ENCODE measurements at places on chromosomes 5 and 9.

GRCh38 chr5:17694914-17695313 lies 60.7 kb downstream of the TAF11L14 start:
- DNase-seq: no peak

DNA sequence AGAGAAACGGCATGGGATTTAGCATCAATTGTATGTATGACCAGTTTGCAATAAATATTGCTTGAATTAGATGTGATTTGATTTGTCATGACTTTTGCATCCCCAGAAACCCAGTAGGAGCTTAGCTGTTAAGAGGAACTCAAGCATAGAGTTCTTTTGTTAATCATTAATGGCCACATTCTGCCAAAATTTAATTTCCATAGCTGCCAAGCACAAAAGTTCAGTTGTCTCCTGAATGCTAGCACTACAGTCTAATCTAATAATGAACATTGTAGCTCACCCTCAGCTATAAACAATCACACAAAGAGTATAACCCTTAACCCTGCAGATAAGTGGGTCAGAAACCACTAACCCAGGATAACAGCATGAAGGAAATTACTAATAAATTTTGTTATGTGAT lies 169.8 kb upstream of the GRAMD2B start:
- no peak for DNase-seq

- no peak for DNase-seq
These were observed 69.9 kb downstream of the TLE1 start for GRCh38 chr9:81619353-81620001.

- DNase-seq: no peak
These were observed 396.3 kb downstream of the YTHDC2 start for GRCh38 chr5:113909782-113910181.

DNA sequence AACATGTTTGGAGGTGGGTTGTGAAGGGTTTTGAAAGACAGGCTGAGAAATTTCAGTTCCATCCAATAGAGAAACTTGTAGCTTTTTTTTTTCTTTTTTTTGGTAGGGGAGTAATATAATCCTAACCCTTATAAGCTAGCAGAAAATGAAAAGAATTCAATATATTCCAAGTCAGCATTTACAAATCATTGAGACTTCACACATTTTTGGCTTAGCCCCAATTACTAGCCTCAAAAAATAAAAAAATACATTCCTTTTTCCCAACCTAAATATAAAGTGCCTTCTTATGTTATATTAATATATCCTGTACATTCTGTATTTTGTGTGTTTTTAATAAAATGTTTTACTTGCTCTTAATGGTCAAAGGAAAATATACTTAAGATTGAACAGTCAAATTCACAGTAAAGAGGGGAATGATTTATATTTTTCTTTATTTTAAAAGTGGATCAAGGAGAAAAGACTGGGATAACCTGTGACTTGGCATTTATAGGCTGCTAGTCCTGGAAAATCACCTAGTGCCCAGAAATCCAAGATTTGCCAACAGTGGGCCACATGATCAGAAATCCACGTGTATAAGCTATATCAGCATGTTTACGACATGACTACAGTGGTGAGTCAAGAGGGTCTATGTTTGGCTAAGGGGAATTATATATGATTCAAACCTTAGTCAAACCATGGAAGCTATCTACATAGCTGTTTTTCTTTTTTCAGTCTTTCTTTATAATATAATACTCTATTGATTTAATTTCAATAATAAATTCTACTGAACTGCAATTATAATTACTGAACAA lies 14.5 kb downstream of the HACD4 start:
- DNase-seq: no peak

- no peak for DNase-seq
These were observed 74.2 kb downstream of the MSX2 start for GRCh38 chr5:174798551-174798951.

- DNase-seq: no peak
These were observed 21.4 kb downstream of the MEGF10 start for GRCh38 chr5:127311781-127312525.

DNA sequence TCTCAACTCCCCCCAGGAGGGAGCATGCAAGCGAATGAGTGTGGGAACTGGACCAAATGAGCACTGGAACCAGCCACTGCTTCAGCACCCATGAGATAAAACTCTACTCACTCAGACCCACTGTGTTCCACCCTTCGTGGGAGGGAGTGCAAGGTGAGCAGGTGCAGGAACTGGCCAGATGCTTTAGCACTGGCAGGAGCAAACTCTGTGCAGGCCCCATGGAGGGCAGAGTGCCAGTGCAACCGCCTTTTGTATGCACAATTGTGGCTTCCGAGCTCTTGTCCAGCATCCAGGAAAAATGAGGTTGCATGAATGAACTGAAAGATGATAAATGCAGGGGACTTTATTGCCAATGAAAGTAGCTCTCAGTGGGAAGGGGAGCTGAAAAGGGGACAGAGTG lies 67.4 kb upstream of the CCDC112 start:
- no peak for DNase-seq

DNA sequence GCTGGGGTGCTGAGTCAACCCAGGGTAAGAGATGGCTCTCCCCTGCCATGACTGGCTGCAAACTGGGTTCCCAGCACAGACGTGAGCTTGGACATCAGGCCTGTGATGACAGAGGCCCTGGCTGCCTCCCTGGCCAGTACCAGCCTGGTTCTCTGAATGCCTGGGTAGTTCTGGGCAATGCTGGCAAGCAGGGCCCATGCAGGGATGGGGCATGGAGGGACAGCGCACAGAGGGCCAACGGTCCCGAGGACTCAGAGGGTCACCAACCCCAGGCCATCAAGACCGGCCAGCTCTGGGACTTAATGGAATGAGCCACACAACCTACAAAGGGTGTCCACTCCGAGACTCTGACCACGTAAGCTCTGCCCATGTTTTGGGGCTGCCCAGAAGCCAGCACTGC lies 241.4 kb downstream of the FSTL4 start:
- no peak for DNase-seq

GRCh38 chr5:60403343-60404006 lies 296.5 kb downstream of the DEPDC1B start:
- DNase-seq: no peak

GRCh38 chr5:82730913-82731312 lies 346.3 kb downstream of the TMEM167A start:
- DNase-seq: no peak

DNA sequence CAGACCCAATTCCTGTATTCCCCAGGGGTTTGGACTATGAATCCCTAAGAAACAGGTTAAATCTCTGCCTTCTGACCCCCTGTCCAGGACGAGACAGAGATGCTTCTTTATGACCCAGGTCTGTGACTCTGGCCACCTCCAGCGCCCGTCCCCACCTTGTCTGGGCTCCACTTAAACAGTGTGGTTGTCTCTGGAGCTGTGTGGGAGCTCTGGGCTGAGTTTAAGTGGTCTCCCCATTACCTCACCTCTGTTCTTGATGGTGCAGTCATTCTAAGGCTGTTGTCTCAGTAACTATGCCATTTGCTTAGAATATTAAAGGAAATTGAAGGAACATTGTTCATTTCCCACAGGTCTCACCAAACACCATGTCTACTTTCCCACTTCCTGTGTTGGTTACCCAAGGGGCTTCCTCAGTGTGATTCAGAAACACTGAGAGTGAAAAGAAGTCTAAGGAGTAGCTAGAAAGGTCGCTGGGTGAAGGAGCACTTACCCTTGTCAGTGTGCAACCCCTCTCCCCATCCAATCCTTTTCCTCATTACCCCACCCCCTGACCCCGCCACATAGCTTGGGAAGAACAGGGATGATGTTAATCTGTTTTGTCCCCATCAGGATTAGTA lies 127.8 kb upstream of the CKMT2 start:
- no peak for DNase-seq

DNA sequence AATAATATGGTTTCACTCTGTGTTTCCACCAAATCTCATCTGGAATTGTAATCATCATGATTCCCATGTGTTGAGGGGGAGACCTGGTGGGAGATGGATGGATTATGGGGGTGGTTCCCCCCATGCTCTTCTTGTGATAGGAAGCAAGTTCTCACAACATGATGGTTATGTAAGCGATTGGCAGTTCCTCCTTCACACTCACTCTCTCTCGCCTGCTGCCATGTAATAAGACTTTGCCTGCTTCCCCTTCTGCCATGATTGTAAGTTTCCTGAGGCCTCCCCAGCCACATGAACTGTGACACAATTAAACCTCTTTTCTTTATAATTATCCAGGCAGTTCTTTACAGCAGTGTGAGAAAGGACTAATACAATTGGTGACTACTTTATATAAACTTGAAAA lies 48.4 kb downstream of the PTBP3 start:
- no peak for DNase-seq

GRCh38 chr9:35568196-35568595 lies 36.9 kb upstream of the TESK1 start:
- no peak for DNase-seq

DNA sequence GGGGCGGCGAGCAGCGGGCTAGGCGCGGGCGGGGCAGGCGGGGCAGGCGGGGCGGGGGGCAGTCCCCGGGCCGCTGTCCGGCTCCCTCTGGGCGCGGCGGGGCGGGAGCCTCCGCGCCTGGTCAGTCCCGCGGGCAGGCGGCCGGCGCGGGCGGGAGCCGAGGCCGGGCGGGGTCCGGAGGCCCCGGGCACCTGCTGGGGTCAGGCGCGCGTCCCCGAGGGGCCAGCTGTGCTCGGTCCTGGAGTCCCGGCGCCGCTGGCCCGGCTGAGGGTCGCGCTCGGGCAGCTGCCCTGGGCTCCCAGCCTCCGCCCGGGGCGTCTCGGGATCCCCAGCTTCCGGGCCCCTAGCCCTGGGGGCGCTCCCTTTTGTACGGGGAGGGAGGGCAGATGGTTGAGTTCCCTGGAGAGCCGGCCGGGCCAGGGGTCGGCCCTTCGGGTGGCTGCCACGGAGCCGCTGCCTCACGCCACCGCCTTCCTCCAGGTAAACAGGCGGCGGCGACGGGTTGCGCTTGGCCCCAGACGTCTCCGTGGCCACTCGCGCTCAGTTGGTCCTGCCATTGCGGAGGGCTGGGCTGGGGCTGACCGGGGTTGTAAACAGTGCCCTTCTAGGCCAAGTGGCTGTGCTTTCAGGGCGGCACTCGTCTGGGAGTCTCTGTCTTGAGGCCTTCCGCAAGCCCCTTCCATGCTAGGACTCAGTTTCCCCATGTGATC lies 473 bp downstream of the ZBTB34 start:
- no peak for DNase-seq

GRCh38 chr9:122426723-122427122 lies 51.0 kb downstream of the OR1J1 start:
- DNase-seq: no peak

DNA sequence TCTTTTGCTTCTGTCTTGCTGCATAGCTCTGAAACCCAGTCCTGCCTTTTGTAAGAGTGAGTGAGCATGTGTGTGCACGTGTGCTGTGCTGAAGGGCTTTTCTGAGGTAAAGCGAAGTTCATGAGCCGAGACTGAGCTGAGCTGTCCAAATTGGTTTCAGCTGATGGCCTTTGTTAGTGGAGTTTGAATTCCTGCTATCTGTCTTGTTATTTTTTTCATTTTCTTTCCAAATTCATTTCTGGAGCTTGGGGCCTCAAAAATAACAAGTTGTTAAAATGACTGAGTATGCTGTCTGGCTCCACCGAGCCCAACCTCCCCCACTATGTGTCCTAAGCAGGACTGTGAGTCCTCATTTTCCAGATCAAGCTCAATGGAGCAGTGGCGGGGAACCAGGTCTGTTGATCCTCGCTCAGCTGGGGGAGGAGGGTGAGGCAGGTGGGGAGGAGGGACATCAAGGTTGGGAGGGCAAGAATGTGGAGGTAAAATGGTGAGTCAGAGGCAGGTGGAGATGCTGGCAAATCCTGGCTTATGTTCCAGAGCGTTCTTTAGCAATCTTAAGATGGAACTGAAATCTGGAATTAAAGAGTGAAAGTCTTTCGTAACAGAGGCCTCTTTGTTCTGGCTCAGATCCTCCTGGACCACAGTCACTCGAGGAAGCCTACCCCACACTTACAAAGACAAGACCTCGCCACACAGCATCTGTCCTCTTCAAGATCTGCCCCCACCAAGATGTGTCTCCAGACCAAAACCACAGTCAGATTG lies 63.9 kb downstream of the SREK1 start:
- no peak for DNase-seq

DNA sequence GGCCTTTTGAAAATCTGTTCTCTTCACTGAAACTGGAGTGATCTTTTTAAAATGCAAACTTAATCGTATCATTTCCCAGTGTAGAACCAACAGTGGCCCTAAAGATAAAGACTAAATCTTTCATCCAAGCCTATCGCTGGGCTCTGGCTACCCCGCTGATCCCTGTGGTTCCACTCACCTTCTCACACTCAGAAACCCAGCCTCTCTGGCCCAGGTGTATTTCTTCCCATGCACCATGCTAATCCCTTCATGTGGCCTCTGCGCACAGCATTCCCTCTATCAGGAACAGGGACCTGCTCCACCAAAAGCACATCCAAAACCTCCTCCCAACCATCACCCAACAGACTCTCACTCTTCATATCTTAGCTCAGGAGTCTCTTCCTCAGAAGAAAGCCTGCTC lies 214.1 kb upstream of the DAPK1 start:
- DNase-seq: no peak

- no peak for DNase-seq
These were observed 266.2 kb downstream of the MED10 start for GRCh38 chr5:6112125-6112524.

DNA sequence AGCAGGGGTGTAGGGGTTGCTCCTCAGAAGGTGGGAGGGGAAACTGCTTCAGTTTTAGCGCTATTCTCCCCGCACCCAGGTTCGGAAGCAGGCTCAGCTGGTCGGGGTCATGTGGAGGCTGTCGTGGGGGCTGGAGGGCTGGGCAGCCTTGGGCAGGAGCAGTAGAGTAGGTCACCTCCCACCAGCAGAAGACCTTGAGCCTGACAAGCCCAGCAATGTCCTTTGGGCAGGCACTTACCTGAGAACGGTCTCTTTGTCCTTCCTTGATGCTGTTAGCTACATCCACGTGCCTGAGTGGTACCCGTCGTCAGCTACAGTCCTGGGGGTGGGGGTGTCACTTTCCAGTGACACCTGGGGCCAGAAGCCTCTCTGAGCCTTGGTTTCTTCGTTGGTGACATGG lies 20.3 kb downstream of the ENHO start:
- no peak for DNase-seq

DNA sequence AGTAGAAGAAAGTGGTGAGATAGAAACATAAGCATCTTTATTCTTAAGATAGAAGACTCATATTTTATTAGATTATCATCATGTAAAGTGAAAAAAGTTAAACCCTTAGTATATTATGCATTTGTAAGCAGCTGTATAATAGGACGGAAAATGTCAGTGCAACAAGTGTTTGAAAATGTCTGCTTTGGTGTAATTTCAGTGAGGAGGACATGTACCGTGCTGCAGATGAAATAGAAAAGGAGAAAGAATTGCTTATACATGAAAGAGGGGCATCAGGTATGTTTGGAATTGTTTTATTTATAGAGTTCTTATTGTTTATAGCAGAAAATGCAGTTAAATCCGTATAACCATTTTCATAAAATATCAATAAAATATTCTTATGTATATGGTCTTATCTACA lies 8.9 kb downstream of the OTULIN start:
- no peak for DNase-seq

DNA sequence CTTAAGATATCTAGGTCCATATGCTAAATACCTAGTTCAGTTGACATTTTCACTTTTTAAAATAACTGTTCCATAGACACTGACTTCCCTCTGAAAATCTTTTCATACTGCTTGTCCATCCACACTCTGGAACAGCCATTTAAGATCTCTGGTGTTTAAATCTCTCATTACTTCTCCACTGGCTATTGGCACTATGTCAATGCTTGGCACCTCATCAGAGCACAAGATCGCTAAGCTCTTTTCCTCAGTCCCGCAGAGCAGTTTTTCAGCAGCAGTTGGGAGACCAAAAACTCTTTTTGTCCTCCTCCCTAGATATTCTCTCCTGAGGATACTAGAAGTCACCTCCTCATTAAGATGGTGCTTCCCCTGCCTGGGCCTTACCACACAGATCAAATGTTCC lies 172.7 kb downstream of the KIAA0825 start:
- DNase-seq: no peak

Measured in stimulated activated CD8-positive, alpha-beta memory T cell treated with anti-CD3 and anti-CD28 coated beads, Interleukin-7, amount 100 ng/mL, for 24 hours (primary cell).